Hematopoietic multipotent progenitor cell treated with erythropoietin and hydrocortisone succinate and interleukin-3 and kit ligand, for 17 days (in vitro differentiated cells): ENCODE measurements at places on chromosomes 12 and 14.

DNA sequence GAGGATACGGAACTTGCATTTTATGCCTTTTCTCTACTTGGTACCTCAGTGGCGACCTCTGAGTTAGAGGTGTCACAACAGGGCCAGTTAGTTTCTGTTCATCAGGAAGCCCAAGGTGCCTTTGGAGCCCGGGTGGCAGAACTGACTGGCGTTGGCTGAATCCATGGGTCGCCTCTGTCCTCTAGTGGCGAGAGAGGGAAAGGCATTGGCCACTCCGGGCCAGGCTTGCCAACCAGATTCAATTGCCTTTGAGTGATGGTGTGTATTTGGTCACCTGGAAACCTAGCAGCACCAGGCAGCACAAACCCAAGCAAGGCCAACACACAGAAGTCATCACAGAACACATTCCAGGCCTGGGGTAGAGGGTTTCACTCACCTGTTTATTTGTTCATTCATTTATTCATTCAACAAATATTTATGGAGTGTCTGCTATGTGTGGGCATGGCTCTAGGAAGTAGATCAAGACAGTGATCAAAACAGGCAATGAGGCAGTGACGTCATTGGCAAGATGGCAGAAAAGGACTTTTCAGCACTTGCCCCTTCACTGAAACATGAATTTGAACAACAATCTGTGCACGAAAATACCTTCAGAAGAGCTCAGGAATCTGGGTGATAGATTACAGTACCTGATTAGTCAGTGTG lies 40.5 kb upstream of the KCNA5 start:
- no peak for DNase-seq

DNA sequence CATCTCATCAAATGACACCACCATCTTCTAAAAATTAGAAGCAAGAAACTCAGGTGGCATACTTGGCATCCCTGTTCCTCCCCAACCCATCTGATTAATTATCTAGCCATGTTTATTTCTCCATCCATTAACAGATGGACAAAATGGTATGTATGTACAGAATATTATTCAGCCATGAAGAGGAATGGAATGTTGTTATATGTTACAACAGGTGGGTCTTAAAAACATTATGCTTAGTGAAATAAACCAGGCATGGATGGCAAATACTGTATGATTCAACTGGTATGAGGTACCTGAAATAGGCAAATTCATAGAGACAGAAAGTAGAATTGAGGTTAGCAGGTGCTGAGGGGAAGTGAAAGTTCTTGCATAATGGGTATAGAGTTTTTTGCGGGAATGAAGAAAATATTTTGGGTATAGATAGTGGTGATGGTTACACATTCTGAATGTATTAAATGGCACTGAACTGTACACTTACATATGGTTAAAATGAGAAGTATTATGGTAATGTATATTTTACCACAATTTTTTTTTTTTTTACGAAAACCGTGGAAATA lies 17.5 kb downstream of the YY1 start:
- no peak for DNase-seq

DNA sequence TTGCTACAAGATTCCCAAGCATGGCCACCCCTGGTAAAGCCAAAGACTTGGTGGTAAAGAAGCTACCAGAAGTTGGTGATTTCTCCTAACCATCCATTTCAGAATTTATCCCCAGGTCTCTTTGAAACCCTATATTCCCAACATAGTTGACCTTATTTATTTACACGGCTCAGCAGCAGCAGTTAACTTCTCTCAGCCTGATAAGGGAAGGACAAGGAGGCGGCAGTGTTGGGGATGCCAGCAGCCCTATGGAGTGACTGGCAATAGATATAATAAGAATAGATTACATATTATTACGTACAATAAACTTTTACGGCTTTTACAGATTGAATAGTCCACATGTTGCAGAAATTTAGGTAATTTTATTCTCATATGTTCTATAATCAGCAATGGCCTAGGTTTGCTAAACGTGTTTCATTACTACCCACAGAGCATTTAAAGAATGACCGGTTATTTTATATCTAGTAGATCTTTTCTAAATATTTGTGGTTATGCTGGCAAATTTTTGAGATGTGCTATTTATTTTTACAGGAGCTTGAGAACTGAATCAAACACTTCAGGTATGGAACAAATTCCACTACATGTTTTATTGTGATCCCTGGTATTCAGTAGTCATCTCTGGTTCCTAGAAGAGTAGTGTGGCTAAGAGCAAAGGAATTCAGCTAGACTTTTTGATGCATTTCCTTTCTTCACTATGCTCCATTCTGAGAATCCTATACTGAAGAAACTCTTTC lies 19.8 kb upstream of the PALS1 start:
- DNase-seq, result no peak

DNA sequence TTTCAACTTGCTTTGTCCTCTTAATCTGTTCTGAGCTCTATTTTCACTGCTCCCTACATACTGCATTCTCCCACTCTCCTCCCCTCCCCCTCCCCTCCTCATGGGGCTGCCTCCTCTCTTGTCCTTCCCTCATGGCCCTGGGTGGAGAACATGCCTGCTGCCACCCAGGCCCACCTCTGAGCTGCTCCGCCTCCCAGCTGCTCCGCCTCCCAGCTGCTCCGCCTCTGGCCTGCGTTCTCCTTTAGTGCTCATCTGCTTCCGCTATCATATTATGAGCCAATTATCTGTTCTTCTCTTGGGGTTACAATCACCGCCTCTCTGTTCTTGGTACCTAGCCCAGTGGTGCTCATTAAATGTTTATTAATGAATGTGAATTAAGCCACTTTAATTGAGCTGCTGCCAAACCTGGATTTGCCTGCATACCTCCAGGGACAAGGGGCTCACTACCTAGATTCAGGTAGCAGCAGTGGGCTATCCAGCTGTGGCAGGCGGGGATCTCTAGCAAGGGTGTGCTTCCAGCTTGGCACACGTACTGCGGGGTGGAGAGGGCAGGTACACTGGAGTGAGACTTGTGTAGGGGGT lies 32.0 kb upstream of the FAM181A start:
- DNase-seq, result no peak

GRCh38 chr12:75585330-75585729 lies 73.9 kb upstream of the KRR1 start:
- DNase-seq, result no peak
